MCF 10A (cell line): ENCODE measurements at places on chromosomes 2 and 18. TPM values are rescaled to one million over a fixed set of nuclear protein-coding genes. Genes with fewer than 3 reads are reported as not detected.
A peak's percentile ranks its signal among the peaks of the same experiment; 100 is the strongest.

The DPYSL5 gene
- not detected in 2 replicates for total RNA-seq

The RGPD6 gene
- total RNA-seq = 16.7 and 21.0 TPM in 2 replicates

The MARCO gene
- total RNA-seq = 1.5 and 2.4 TPM in 2 replicates

The CROCC2 gene
- total RNA-seq = not detected in 2 replicates

The ATF2 gene
- 58.5 and 63.9 TPM in 2 replicates for total RNA-seq

The GALNT5 gene
- total RNA-seq = not detected in 2 replicates

The ITPRIPL1 gene
- not detected in 2 replicates for total RNA-seq

The CRYGD gene
- not detected in 2 replicates for total RNA-seq

The G6PC2 gene
- total RNA-seq = not detected in 2 replicates

The SERPINB5 gene
- 254 and 330 TPM in 2 replicates for total RNA-seq

The SYT4 gene
- not detected in 2 replicates for total RNA-seq

DNA sequence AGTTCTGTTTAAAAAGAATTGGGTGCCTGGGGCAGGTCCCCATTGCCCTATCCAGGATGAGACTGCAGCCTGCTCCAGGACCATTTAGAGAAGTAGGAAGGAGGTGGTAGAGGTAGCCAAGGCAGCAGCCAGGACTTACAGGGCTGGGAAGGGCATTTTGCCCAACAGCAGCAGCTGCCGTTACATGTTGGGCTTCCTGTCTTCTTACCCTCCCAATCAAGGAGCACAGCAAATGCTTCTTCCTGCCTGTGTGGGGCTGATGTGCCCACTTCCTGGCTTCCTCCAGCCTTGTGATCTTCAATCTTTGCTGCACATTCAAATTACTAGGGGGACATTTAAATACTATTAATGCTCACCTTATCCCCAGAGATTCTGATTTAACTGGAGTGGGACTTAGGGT, 112.0 kb downstream of the QPCT start:
- no peak for DNase-seq

DNA sequence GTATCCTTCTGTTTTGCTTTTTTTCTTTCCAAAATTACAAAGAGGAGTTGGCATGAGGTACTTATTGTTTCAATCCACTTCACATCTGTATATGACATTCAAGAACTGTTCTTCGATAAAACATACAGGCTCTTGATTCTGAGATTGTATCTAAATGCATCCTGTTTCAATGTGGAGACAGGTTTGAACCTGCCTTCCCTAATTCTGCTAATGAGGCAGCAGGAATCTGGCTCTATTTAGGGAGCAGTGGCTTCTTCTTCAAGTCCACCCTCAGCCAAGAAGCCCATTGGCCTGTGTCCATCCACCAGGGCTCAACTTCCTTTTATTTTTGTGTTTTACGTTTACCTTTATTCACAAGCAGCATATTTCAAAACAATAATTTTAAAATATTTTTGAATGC, 84.8 kb upstream of the PIK3C3 start:
- DNase-seq = peak; percentile 33

DNA sequence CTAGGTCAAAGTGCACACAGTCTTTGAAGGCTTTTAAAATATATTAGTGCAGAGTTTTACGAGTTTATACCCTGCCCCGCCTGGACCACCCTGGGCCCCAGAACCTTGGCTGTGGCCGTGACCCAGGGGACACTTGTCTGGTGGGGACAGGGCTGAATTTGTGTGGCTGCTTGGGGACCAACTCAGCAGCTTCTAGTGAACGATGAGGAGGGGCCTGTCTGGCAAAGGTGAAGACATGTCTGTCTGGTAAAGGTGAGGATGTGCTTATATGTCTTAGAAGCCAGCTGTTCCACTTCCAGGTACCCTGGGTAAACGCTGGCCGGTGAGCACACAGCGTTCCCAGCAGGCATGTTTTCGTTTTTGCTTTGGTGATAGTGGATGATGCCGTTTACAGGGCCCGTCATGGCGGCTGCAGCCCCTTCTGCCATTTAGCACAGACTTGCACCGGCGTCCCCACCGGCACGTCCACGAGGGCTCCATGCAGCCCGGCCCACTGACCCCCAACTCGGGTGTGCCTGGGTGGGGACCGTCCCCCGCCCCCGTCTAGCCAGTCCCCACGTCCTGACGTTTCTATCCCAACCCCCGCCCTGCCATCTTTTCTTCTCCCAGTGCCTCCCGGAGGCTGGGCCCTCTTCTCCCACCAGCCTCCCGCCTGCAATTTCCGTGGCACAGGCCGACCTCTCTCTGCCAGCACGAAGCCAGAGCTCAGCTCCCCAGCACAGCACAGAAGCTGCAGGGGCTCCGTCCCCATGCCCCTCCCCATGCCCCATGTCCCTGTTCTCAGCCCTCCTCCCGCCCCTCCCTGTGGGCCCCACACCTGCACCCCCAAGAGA, 67.8 kb downstream of the SLC66A2 start:
- no peak for DNase-seq

- no peak for DNase-seq
Observed at GRCh38 chr2:200322607-200323006, 16.1 kb downstream of the SPATS2L start.

DNA sequence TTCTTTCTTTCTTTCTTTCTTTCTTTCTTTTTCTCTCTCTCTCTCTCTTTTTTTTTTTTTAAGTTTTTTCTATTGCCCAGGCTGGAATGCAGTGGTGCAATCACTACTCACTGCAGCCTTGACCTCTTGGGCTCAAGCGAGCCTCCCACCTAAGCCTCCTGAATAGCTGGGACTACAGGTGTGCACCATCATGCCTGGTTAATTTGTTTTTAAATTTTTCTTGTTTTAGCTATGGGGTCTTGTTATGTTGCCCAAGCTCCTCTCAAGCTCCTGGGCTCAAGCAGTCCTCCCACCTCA, 19.4 kb upstream of the CCDC88A start:
- DNase-seq = no peak

GRCh38 chr2:175926272-175926671, 75.8 kb downstream of the LNPK start:
- DNase-seq = no peak

DNA sequence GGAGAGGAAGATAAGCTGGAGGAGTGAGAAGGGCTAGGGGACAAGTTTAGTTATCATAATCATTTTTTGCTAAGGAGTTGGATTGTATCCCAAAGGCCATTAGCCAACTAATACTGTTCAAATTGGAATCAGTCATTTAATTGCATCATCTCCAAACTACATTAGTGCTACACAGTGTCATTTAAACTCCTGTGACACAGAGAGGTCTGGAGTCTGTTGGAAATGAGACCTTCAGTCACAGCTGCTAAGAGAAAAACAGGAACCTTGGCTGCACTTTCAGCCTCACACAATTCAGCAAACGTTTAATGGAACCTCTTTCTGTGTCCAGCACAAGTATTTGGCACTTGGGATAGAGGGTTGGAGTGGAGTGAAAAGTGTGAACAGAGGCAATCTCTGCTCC, 175.5 kb upstream of the MGAT5 start:
- no peak for DNase-seq

- DNase-seq = no peak
Observed at GRCh38 chr2:40400336-40400953, 51.4 kb downstream of the SLC8A1 start.

- no peak for DNase-seq
Observed at GRCh38 chr2:238963161-238963970, 115.5 kb downstream of the TWIST2 start.

- no peak for DNase-seq
Observed at GRCh38 chr18:25348386-25349130, 3.4 kb downstream of the ZNF521 start.
